NT2/D1 (cell line): ENCODE measurements at places on chromosomes 16 and 17.

DNA sequence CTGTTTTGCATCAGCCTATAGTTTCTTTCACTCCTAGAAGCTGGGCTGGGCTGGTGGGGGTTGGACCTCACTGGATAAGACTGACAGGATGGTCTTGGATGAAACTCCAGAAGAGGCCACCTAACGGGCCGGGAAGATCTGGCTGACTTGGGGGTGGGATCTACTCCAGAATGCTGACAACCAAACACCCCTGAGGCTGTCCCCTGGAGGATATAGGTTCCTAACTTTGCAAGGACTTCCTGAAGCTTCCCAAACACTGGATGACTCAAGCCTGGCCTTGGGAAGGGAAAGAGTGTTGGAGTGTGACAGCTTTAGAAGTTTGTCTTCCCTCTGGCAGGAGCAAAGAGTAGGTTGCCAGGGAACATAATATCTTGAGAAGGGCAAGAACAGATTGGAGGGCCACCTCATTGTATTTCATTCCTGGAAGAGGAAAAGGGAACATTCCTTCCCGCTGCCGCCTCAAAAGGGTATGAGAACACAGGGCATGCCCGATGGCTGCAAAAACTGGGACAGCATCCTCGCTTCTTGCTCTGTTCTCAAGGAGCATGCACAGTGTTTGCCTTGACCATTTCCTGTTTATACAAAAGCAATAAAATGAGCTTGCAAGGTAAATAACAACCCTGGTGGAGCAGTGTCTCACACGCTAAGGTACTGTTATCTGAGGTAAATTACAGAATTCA lies 6.8 kb upstream of the CYB5B start:
- DNase-seq = peak; percentile 54

- DNase-seq = no peak
These were observed 24.4 kb upstream of the CRHR1 start for GRCh38 chr17:45759761-45760160.

GRCh38 chr17:73228748-73229236 lies 32.9 kb downstream of the CPSF4L start:
- DNase-seq = no peak

- DNase-seq = no peak
These were observed 42.2 kb downstream of the ZFPM1 start for GRCh38 chr16:88495268-88495772.

- no peak for DNase-seq
These were observed 452.1 kb upstream of the ASIC2 start for GRCh38 chr17:33745047-33745760.

GRCh38 chr17:34314279-34314678 lies 5.0 kb upstream of the CCL8 start:
- no peak for DNase-seq

DNA sequence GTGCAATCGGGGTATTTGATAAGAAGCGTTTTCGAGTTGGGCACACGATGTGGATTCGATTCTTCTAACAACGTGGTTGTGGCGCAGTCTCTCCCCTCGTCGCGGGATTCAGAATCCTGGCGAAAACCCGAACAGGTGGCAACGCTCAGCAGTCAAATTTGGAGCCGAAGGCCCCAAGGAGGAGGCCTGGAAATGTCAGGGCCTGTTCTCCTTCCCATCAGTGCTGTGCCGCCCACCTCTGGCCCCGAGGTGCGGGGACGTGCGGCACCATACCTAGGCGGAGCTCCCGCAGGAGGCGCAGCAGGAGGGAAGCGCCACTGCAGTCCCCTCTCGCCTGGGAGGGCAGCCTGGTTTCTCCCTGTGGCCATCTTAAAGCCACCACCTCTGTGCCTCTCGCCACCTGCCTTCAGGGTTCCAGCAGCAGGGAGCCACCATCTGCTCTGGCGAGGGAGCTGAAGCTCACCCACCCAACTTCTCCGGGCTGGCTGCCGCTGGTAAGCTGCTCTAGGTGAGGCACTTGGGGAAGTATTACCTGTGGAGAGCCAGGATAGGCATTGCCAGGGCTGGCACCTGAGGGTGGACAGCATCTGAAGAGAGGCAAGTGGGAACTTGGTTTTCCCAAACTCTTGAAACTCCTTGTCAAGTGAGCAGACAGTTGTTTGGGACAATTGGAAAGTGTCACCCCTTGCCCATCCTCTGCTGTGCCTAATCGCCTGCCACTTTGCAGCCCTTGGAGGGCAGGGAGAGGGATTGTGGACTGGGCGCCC lies 2.6 kb upstream of the AATF start:
- no peak for DNase-seq

DNA sequence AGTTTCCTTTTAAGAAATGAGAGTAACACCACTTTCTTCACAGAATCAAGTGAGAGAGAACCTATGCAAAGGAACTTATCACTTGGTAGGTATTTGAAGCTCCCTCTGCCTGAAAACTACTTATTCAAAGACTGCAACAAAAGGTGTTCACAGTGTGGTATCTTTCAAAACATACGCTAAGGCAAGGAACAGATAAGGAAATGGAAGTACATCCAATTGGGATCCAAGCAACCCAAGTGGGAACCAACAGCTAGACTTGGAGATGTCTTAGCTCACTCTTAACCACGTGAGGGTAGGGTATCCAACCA lies 431 bp upstream of the PPM1E start:
- DNase-seq = no peak

- no peak for DNase-seq
These were observed 27.3 kb downstream of the MIS12 start for GRCh38 chr17:5513628-5514027.
